ENCODE measurements at places on chromosomes 16 and 17.

GRCh38 chr16:49724774-49725173 lies 131.1 kb downstream of the ZNF423 start:
- DNase-seq = no peak

GRCh38 chr16:79362300-79362970 lies 238.1 kb downstream of the MAF start:
- no peak for DNase-seq

GRCh38 chr17:22374741-22375140 lies 682.4 kb downstream of the KCNJ18 start:
- DNase-seq = no peak

DNA sequence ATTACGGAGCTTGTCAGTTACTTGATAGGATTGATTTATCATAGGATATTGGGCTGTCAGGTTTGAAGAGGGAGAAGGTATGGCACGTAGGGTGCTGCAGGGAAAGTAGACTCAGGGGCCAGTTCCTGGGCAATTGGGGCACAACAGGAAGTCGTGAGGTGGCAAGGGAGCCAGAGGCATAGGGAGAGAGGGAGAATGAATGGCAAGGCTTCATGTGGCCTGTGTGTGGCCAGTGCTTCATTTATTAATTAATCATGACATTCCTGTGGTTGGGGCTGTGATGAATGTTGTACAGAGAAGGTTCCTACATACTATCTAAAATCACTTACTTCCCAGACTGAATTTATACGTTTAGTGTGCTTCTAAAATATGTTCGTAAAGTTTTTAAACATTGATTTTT lies 19.3 kb downstream of the MFSD11 start:
- no peak for DNase-seq

DNA sequence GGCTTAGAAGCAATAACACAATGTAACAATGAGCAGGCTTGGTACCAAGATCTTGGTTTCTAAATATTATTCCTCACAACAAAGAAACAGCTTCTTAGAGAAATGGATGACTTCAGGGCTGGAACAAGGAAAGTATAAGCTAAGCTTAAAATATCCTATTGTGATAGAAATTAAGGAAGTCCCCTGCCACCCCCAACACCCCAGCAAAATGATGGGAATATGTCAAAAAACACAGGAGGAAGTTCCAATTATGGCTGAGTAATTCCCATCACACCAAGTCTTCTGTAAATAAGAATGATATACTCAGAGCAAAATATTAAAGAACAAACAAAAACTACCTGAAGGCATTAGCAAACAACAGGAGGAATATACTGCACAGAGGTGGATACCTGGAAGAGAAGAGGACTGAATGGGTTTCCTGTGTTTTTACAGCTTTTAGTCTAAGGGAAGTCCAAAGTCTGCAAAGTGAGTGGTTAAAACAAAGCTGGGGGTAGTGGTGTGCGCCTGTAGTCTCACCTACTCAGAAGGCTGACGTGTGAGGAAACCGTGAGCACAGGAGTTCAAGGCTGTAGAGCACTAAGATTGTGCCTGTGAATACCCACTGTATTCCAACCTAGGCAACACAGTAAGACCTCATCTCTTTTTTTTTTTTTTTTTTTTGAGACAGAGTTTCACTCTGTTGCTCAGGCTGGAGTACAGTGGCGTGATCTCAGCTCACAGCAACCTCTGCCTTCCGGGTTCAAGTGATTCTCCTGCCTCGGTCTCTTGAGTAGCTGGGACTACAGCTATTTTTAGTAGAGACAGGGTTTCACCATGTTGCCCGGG lies 17.1 kb upstream of the ATP6V0A1 start:
- DNase-seq = no peak

- DNase-seq = no peak
Measured at GRCh38 chr17:17739388-17740066, 58.3 kb downstream of the RAI1 start.

- no peak for DNase-seq
Measured at GRCh38 chr16:1511662-1512569, 18.8 kb downstream of the TELO2 start.

DNA sequence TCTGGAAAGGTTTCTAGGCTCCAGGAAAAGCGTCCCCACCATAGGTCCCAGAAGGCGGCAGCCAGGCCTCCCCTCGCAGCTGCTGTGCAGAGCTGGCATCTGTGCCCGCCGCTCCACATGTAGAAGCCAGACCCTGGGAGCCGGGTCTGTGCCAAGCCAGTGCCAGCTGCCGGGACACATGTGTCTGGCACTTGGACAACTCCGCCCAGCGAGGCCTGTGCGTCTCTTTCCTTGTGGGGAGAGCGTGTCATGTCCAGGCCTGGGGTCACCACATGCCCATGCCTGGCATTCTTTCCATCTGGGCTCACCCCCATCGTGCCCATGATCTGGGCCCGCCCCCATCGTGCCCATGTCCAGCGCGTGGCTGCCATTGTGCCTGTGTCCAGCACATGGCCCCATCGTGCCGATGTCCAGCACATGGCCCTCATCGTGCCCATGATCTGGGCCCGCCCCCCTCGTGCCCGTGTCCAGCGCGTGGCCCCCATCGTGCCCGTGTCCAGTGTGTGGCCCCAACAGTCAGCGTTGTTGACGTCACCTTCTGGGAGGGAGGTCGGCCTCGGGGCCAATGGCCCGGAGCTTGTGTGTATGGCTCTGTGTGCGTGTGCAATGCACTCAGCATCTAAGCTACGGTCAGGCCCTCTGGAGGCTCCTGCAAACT lies 13.3 kb upstream of the ACSF3 start:
- DNase-seq = no peak

GRCh38 chr16:77386831-77387814 lies 47.7 kb downstream of the ADAMTS18 start:
- no peak for DNase-seq

- DNase-seq = peak; percentile 29
Measured at GRCh38 chr17:38747463-38748148, 530 bp downstream of the PCGF2 start.

DNA sequence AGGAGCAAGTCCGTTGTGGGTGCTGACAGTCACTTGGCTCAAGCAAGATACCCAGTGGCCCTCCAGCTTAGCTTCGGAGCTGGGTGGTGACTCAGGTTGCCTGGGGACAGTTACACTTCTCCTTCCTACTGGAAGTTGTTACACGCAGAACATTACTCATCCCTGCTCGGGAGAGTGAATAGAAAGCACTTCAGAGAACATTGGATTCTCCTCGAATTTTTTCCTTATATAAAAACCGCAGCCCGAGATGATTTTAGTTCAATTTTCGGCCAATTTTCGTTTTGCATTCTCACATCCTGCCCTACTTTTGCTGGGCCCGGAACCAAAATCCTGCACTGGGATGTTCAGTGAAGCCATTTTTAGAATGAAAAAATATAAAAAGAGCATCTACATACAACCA lies 99.7 kb downstream of the ELAC2 start:
- DNase-seq = peak; percentile 54

DNA sequence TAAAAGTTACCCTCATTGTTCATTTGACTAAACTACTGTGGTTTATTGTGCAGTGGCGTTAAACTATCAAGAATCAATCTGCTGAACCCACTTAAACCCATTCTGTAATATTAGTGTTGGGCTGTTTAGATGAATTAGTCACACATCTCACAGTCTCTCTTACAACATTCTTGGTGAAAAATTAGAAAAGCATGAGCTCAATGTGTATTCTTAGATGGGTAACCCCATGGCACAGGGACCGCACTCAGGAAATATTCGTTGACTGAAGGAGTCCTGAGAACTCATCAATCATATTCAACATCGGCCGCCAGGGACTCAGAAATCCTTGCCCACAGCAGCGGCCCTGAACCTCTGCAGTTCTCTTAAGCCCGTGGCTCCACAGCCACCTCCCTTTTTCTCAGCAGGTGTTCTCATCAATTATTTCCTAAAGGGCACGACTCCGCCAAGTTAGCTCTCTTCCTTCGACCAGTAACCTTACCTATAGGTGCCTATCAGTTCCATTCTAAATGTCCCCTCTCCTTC lies 155.6 kb downstream of the STX8 start:
- no peak for DNase-seq

DNA sequence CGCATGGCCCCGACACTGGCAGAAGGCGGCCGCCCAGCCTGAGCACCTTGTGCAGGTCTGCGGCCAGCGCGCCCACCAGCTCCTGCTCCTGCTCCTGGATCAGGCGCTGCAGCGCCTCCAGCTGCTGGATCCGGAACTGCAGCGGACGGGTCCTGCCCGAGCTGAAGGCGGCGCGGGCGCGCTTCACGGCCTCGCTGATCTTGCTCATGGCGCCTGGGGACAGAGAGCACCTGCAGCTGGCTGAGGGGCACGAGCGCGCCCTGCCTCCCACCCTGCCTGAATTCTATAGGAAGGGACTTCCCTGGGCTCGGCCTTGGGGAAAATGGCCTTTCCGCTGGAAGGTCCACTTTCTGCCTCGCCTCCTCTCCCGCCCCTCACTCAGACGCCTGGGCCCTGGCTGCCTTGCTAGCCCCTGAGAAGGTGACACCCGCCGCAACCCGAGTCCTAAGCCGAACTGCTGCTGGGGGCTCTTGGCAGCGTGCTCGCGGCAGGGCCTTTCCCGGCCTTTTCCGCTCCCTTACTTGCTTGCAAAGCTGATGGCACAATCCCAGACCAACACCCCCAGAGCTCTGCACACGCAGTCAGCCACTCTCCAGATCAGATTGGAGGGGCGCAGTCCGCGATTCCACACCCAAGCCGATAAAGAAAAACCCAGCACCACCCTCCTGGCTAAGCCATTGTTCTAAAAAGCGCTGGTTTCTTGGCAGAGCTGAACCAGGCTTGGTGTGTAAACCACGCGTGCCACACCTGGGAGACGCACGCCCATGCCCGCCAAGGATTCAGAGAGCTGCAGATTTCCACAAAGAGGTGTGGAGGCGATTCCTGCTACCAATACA lies 3.0 kb downstream of the ALDH3A1 start:
- peak; percentile 86 for DNase-seq

DNA sequence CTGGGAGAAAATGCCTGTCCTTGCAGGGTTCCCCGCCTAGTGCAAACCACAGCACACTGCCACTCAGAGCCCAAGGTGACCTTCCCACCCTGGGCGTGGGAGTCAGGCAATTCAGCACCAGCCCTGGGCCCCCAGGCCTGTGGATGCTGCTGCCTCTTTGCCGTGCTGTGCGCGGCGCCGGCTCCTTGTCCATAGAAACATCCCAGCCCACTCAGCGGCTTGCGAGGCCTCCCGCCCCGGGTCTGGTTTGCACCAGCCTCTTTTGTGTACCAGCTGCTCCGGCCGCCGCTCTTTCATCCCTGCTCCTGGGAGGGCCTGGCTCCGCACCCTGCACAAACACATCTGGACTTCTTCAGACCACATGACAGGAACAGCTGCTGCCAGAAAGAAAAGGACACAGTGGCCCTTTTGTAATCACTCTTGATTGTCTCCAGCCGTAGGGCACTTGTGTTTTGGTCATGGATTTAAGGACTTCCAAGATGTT lies 75.4 kb upstream of the SDK2 start:
- DNase-seq = peak; percentile 2

- DNase-seq = no peak
Measured at GRCh38 chr17:6985266-6985665, 10.6 kb upstream of the ALOX12 start.

Measured in G401 (cell line).